ENCODE measurements at places on chromosomes 11 and 22. TPM values are rescaled to one million over a fixed set of nuclear protein-coding genes. Genes with fewer than 3 reads are reported as not detected.

DNA sequence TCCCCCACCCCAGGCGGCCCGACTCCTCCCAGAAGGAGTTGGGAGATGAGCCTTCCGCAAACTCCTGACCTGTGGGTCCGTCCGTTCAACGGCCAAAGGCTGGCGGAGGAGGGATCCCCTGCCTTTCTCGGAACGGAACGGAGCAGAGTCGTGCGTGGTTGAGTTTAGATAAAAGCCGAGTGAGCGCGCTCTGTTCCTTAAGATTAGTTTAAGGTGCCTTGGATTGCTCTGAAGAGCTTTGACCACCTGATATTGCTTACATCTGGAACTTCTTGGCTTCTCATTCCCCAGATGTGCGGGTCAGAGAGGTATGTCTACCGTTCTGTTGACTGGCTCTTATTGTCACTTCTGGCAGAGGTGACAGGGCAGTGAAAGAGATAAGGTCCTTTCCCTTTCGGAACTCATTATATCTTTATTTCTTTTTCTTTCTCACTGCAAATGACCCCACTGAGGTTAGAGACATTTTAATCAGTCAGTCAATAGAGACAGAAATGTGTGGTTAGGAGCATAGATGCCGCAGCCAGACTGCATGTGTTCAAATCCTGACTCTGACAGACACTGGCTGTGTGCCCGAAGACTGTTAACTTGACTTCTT is at the start of gene TRIM6:
TSS of gene TRIM6 (plus strand) at position 31 of the 595 bp plus-strand sequence. CDS start at position 292, 261 bp downstream.
- DNase-seq = peak; percentile 75

The ISX gene
- total RNA-seq = not detected

GRCh38 chr11:46237248-46238077 is 40.0 kb upstream of the CREB3L1 start:
- peak; percentile 86 for DNase-seq

DNA sequence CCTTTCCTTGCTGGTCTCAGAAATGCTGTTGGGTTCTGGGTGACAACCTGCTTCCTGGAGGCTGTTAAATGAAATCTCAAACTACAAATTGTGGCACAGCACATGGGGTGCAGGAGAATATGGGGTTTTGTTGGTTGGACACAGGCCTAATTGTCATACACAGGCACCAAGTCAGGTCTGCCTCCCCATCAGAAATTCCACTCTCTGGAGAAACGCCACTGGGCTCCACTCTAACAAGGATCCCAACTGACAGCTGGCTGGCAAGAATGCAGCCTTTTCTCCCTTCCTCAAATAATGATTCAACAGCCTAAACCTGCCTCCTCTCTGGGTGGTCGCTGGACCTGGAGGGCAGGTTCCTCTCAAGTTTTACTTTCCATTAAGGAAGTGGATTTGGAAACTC is 177.8 kb upstream of the NARS2 start:
- no peak for DNase-seq

DNA sequence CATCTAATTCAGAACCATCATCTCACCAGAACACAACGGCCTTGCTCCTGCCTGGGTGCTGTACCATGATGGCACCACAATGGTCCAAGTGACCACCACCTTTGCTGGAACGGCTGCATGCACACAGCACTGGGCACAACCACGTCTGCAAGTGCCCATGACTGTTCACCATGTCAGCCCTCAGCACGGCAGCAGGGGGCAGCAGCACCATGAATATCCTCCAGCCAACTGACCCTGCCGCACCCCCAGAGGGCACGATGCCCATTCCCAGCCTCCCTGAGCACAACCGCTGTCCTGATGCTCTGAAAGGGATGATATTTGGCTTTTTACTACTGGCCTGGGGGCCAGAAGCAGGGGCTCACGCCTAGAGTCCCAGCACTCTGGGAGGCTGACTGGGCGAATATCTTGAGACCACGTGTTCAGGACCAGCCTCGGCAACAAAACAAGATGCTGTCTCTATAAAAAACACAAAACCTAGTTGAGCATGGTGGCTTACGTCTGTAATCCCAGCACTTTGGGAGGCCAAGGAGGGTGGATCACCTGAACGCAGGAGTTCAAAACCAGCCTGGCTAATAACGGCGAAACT is 25.7 kb downstream of the DRD4 start:
- DNase-seq = peak; percentile 69

The RPS6KB2 gene
- 42.3 TPM for total RNA-seq

GRCh38 chr11:33467966-33468365 is 210.8 kb downstream of the HIPK3 start:
- no peak for DNase-seq
